ENCODE measurements at places on chromosomes 2 and 18.

- DNase-seq = no peak
Observed at GRCh38 chr2:141021611-141022010, 1109.2 kb downstream of the LRP1B start.

DNA sequence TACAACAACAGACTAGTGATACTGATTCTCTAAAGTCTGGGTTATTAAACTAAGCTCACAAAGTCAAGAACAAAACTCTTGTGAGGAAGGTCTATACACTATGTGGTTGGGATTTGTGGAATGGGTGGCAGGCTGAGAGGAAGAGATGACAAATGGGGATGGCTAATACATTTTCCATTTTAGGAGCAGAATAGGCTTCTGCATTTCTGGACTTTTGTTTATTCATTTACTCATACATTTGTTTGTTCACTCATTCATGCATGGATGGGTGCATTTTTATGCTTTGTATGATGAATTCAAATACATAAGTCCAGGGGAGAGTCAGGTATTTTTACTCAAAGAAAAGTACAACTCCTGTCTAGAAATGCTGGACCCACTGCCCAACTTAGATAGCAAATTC is 637.4 kb upstream of the CDH2 start:
- DNase-seq = no peak

DNA sequence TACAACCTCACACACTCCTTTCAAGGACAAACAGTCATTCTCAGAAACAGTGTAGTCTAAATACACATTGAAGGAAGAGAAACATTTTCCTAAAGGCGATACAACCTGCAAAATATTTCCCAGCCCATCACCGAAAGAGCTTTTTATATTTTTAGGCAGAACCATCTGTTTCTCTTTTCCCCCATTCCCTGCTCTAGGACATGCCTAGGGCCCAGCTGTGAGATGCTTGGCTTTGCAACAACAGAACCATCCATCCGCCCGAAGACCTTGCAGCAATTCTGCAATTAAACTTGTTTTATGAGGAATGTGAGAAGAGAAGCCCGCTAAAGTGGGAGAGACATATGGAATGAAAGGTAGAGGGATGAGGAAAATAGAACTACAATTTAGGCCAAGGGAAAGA is 105.6 kb upstream of the RFX8 start:
- no peak for DNase-seq

DNA sequence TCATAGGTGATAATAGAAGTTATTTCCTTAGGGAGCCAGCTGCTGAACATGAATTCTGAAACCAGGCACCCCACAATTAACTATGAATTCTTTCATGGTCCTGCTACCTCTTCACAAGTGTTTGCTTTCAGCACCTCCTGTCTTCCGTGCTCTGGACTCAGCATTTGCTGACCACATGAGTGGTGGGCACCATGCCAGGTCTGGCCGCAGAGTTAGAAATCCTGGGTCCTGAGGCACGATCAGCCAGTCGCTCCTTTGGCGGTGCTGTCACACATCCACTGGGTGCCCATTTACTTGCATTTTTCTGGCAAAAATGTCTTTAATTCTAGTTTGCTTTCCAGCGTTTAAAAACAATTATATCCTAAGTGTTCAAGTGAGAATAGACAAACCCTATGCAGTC is 196.4 kb upstream of the PXDN start:
- no peak for DNase-seq

DNA sequence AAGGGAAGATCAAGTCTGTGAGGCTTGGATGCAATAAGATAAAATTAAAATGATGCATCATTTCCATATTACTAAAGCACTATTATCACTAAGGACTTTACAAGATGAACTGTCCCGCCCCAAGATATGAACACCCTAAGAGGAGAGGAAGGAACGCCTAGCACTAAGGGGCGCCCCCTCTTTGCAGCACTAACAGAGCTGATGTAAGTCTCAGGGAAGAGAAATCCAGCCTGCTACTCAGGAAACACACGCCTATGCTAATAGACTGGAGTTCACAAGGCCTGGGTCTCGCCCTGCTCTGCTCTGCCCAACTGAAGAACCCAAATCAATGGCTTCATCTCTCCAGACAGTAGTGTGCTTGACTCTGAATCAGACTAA is 6.1 kb downstream of the INO80C start:
- no peak for DNase-seq

GRCh38 chr18:63107931-63108330 is 211.6 kb downstream of the BCL2 start:
- no peak for DNase-seq

- DNase-seq = no peak
Observed at GRCh38 chr2:3313781-3314375, 63.7 kb downstream of the EIPR1 start.

DNA sequence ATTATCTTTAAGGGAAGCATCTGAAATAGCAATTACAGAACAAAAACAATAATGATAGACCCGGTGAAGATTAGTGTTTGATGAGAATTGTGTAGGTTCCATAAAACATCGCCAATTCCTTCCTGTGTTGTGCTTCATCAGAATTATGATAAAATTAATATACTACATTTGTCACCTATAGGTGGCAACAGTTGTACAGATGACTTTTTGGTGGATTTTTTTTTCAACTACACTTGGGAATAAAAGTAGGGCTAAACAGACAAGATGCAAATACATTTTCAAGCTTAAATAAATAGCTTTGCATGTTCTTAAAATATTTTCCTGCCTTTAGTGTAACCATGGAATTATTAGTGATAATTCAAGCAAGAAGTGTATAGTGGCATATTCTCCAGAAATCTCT is 7.0 kb upstream of the LYPD1 start:
- DNase-seq = no peak

DNA sequence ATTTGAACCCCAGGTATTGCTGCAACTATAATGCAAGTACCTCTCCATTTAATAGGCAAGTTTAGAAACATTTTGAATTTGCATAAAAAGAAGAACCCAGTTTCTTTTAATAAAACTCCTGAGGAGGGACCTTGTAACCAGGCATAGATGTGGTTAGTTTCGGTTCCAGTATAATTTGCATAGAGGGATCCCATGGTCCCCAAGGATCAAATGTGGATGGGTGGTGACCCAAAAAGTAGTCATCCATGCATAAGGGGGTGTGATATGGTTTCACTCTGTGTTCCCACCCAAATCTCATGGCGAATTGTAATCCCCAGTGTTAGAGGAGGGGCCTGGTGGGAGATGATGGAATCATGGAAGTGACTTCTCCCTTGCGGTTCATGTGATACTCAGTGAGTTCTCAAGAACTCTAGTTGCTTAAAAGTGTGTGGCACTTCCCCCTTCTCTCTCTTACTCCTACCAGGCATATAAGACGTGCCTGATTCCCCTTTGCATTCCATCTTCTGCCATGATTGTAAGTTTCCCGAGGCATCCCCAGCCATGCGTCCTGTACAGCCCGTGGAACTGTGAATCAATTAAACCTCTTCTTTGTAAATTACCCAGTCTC is 40.2 kb upstream of the SKA1 start:
- DNase-seq = no peak

- no peak for DNase-seq
Observed at GRCh38 chr2:20797096-20797495, 25.8 kb downstream of the LDAH start.

GRCh38 chr2:150802635-150803034 is 315.2 kb upstream of the RND3 start:
- DNase-seq = no peak

DNA sequence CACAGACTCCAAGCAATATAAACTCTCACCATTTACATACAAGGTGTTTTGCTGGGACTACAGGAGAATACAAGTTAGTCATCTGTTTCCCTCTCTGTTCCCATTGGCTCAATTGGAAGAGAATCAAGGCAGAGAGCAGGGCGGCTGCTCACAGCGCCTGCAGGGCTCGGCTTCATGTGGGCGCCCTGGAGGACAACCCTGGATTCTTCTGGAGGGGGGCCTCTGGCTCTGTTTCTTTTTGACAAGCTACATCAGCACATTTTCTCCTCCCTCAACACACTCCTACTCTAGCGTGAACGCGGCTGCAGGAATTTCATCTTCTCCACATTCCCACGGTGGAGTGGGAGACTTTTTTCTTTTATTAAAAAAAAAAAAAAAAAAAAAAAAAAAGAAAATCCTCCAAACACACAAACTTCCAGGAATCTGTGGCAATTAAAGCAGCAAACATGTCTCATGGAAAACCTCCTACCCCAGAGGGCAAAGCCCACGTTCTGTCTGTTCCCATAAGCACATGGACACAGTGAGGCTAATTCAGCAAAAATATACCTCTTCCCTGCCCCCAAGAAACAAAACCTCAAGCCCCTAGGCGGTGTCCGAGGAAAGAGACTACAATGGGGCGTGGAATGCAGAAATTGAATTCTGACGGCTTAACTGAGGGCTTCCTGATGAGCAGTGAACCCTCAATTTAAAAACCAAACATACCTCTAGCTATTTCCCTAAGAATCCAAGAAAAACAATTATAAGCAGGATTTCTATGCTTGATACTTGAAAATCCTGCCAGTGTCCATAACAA is 50.6 kb downstream of the PARD6G start:
- no peak for DNase-seq

GRCh38 chr2:165691615-165692014 is 102.4 kb downstream of the GALNT3 start:
- no peak for DNase-seq

- DNase-seq = no peak
Observed at GRCh38 chr2:98102878-98103277, 15.9 kb downstream of the VWA3B start.

GRCh38 chr2:218448934-218449333 is 30.0 kb downstream of the VIL1 start:
- no peak for DNase-seq

DNA sequence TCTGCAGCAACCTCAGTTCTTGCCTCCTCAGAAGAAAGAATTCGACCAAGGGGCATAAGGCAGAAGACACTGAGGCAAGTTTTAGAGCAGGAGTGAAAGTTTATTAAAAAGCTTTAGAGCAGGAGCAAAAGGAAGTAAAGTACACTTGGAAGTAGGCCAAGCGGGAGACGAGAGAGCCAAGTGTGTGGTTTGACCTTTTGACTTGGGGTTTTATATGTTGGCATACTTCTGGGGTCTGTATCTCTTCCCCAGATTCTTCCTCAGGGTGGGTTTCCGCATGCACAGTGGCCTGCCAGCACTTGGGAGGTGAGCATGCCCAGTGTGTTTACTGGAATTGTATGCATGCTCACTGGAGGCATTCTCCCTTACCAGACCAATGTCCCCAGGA is 59.3 kb upstream of the ANKRD44 start:
- no peak for DNase-seq

GRCh38 chr18:76258209-76258608 is 236.8 kb downstream of the ZNF516 start:
- no peak for DNase-seq

- DNase-seq = no peak
Observed at GRCh38 chr18:12012697-12013096, 31.4 kb downstream of the IMPA2 start.

GRCh38 chr2:56147907-56148306 is 35.9 kb upstream of the CCDC85A start:
- no peak for DNase-seq

- no peak for DNase-seq
Observed at GRCh38 chr2:8222979-8223694, 458.7 kb upstream of the ID2 start.

DNA sequence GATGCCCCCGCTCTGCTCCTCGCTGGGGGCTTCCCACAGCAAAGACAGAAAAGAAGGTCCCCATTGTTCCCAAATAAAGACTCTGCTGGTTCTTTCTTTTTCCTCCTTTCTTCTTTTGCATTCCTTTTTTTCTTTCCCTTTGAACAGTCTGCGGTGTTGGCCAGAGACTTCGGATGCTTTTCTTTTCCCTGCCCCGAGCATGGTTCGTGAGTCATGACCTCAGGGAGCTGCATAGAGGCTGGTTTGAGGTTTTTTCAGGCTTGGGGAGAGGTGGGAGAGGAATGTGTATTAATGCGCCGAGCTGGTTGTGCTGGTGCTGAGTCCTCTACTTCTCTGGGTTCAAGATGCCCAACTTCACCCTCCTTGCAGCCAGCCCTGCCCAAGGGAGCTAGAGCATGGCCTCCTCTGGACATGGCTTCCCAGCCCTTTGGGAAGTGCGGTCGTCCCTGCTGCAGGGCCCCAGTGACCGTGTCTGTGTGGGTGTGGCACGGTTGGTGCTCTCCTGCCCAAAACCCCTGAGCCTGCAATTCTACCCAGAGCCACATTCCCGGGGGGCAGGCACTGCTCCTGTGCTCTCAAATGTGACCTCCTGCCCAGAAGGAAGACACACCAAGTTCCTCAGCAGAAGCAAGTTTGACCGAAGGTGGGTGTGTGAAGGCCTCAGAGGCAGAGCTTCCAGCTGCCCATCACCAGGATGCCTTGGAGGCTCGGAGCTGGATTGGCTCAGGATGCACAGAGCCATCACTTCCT is 9.0 kb upstream of the ARHGEF4 start:
- no peak for DNase-seq

DNA sequence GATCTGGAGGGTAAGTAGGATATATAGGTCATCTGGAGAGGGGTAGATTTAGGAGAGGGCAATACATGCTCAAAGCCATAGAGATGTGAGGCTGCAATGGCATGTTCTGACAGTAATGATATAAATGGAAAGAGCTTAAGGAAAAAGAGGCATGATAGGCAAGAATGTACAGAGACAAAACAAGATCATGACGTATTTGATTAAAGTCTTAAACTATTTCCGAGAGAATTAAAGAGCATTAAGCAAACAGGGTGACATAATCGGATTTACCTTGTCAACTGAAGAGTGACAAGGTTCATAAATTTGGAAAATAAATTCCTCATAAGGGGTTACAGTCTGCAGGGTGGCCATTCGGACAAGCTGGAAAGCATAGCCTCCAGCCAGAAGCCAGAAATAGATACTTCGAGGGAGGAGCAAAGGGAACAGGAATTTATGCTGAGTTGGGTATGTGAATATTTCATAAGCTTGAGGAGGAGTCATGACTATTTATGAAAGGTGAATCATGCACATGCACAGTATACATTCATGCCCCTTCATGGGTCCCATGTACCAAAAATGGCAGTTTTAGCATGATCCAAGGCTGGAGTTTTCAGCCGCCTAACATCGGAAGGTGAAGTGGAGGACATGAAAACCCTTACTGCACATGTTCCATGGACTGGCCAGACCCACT is 396.2 kb upstream of the VWC2L start:
- no peak for DNase-seq

GRCh38 chr18:24212939-24213338 is 74.1 kb downstream of the CABYR start:
- no peak for DNase-seq

- DNase-seq = no peak
Observed at GRCh38 chr2:183248866-183249567, 124.8 kb downstream of the NUP35 start.

GRCh38 chr2:175621821-175622220 is 380.2 kb downstream of the LNPK start:
- DNase-seq = no peak

DNA sequence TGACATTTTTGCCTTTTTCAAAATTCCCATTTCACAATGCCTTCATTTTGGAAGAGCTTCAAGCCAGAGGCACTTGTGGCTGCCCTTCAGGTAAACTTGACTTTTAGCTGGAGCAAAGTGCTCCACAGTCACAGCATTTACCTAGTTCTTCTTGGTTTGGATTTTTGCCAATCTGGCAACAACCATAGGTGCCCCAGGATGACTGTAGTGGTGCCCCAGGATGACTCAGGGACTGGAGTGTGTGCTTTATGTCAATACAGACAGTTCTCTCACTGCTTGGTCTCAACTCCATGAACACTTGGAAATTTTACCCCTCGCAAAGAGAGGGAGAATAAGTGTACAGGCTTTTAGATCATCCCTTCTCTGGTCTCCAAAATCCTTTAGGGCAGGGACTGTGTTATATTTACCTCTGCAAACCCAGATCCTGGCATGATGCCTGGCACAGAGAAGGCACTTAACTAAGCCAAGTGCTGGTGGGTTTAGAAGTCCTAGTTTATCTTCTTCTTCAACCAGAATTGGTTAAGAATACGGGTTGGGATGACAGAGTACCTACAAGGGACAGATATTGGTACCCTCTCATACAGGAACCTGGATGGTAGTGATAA is 15.3 kb upstream of the PTPN4 start:
- no peak for DNase-seq
